Activated naive CD4-positive, alpha-beta T cell treated with anti-CD3 and anti-CD28 coated beads, Interleukin-2, amount 10 ng/mL, durations not matched to agents 7 days and 5 days (primary cell): ENCODE measurements at places on chromosomes 5 and 9.

- no peak for DNase-seq
- H3K36me3 ChIP-seq, result no peaks in the 10 kb centered on the region
- peaks cover 3% of the 10 kb centered on the region for H3K27me3 ChIP-seq
- no peak overlapping the region for H3K4me3 ChIP-seq
Observed at GRCh38 chr5:140219068-140219991, 44.3 kb downstream of the CYSTM1 start.

- H3K36me3 ChIP-seq, result no peaks in the 10 kb centered on the region
- H3K27me3 ChIP-seq, result no peaks in the 10 kb centered on the region
- no peaks in the 10 kb centered on the region for H3K4me1 ChIP-seq
- no peak for DNase-seq
- no peak overlapping the region for H3K4me3 ChIP-seq
Observed at GRCh38 chr5:86684222-86684621, 66.5 kb downstream of the COX7C start.

GRCh38 chr5:61416010-61416409 is 84.0 kb downstream of the ZSWIM6 start:
- H3K27ac ChIP-seq, result no peak overlapping the region
- no peaks in the 10 kb centered on the region for H3K4me1 ChIP-seq
- no peak for DNase-seq

DNA sequence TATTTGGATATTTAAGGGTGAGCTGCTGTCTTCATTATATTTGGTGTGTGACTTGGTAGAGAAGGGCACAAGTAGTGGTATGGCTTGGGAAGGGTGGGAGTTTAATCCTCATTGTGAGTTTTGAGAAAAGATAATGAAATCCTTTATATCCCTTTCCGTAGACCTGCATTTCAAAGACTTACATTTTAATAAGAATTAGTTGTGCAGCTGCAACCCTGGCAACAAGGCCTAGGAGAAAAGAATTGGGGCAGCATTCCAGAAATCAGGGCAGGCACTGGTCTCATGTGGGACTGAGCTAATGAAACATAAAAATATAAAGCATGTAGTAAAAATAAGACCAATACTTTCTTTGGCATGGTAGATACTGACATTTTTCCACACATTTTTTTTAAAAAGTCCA is 60.5 kb downstream of the CDC42SE2 start:
- peaks cover 52% of the 10 kb centered on the region for H3K36me3 ChIP-seq
- H3K4me3 ChIP-seq, result no peak overlapping the region
- no peak for DNase-seq
- no peaks in the 10 kb centered on the region for H3K27me3 ChIP-seq
- no peak overlapping the region for H3K27ac ChIP-seq

- DNase-seq, result no peak
- no peak overlapping the region for H3K4me3 ChIP-seq
- no peak overlapping the region for H3K27ac ChIP-seq
- no peaks in the 10 kb centered on the region for H3K27me3 ChIP-seq
- no peaks in the 10 kb centered on the region for H3K36me3 ChIP-seq
- no peaks in the 10 kb centered on the region for H3K4me1 ChIP-seq
Observed at GRCh38 chr5:116695681-116696080, 121.1 kb upstream of the SEMA6A start.

GRCh38 chr9:88503081-88503844 is 31.7 kb upstream of the NXNL2 start:
- H3K27me3 ChIP-seq, result no peaks in the 10 kb centered on the region
- no peak overlapping the region for H3K4me3 ChIP-seq
- no peaks in the 10 kb centered on the region for H3K36me3 ChIP-seq
- no peak for DNase-seq

DNA sequence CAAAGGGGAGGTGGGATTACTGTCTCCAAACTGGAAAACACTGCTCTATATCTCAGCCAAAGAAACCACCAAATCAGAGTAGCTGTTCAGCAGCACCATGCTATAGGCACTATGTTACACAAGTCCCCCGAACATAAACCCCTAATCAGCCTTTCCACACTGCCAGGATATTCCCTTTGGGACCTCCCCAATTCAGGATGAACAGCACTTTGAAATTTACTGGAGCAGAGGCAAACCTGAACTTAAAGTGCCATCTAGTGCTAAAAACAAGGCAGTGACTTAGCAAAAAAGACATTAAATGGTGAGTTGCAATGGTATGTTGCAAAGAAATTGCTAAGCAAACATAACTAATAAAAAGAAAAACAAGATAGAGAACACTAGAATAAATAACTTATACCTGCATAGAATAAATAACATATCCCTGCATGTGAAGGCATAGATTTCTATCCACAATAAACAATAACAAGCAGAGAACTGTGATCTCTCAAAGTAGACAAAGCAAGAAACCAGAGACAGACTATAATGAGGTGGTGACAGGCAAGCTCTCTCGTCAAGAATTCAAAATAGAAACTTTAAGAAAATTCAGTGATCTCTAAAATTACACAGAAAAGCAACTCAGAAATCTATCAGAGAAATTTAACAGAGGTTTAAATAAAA is 584.4 kb upstream of the ACO1 start:
- H3K4me1 ChIP-seq, result no peaks in the 10 kb centered on the region
- H3K36me3 ChIP-seq, result no peaks in the 10 kb centered on the region
- no peak overlapping the region for H3K27ac ChIP-seq
- H3K27me3 ChIP-seq, result peaks cover 3% of the 10 kb centered on the region
- no peak for DNase-seq

- no peaks in the 10 kb centered on the region for H3K27me3 ChIP-seq
- no peak overlapping the region for H3K4me3 ChIP-seq
- no peak overlapping the region for H3K27ac ChIP-seq
- H3K36me3 ChIP-seq, result no peaks in the 10 kb centered on the region
- H3K4me1 ChIP-seq, result no peaks in the 10 kb centered on the region
Observed at GRCh38 chr5:37889612-37890317, 49.9 kb upstream of the GDNF start.

- peaks cover 47% of the 10 kb centered on the region for H3K27me3 ChIP-seq
- peaks cover 12% of the 10 kb centered on the region for H3K4me1 ChIP-seq
- no peaks in the 10 kb centered on the region for H3K36me3 ChIP-seq
- no peak overlapping the region for H3K27ac ChIP-seq
Observed at GRCh38 chr9:127198587-127198986, 66.0 kb upstream of the GARNL3 start.

DNA sequence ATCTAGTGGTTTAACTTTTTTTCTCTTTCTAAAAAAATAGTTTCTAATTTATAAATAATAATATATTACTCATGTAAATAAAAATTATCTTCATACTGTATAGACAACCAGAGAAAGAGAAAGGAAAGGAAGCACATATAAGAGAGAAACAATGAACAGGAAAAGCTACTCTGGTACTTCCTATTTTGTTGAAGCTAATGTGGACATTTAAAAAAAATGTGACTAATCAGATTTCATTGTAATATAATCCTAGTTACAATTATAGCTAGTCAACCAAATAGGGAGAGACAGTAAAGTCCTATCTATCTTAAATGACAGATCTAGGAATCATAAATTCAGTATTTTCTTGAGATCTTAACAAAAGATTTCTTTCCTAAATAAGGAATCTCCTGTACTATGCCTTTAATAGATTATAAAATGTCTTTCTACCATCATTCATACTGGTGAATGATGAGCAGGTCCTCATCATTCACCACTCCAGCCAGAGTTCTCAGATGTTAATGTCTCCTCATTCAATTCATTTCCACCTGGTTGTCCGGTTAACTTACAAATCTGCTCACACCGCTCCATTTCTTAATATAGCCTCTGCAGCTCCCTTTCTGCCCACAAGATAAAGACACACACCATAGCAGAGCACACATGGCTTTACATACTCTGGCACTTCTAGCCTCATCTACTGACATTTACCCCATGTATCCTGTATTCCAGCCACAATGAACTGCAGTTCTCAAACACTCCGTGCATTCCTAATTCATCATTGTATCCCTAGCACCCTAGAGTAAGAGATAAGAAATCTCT is 30.9 kb downstream of the ZFR start:
- no peaks in the 10 kb centered on the region for H3K4me1 ChIP-seq
- H3K27ac ChIP-seq, result no peak overlapping the region
- no peak for DNase-seq
